Activated CD8-positive, alpha-beta T cell treated with anti-CD3 and anti-CD28 coated beads, Interleukin-2, amount 10 ng/mL, durations not matched to agents 7 days and 5 days (primary cell): ENCODE measurements at places on chromosomes 3 and 15. TPM values are rescaled to one million over a fixed set of nuclear protein-coding genes. Genes with fewer than 3 reads are reported as not detected.

SEMA3G gene
- 0.13 TPM for total RNA-seq

PLAAT1 gene
- total RNA-seq, result not detected

GUCA1C gene
- not detected for total RNA-seq

C3orf85 gene
- not detected for total RNA-seq

HIGD2B gene
- 0.24 TPM for total RNA-seq

CFAP44 gene
- 4.1 TPM for total RNA-seq

GADL1 gene
- total RNA-seq, result not detected

FOXP1 gene
- total RNA-seq, result 120 TPM

CFAP91 gene
- not detected for total RNA-seq

GP5 gene
- 1.4 TPM for total RNA-seq

GRCh38 chr3:178310949-178311348 lies 225.3 kb upstream of the KCNMB2 start:
- no peaks in the 10 kb centered on the region for H3K4me1 ChIP-seq
- no peaks in the 10 kb centered on the region for H3K27me3 ChIP-seq
- H3K27ac ChIP-seq, result no peak overlapping the region
- no peaks in the 10 kb centered on the region for H3K36me3 ChIP-seq

DNA sequence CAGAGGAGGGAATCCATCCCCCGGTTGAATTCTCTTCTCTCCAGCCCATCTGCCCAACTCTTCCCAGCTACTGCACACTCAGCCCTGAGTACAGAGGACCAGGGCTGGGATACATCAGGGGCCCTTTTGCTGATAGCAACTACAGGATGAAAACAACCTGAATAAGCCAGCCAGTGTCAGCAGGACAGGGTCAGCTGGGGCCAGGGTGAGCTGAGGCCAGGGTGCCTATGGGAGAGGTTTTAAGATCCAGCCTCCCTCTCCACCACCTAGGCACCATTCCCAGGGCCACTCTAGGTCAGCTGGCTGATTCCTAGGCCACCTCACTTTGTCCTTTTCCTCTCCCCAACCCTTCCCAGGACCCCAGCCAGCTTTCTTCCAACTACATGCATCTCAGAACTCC lies 83.8 kb downstream of the MRPL46 start:
- DNase-seq, result no peak
- H3K4me1 ChIP-seq, result no peaks in the 10 kb centered on the region
- no peak overlapping the region for H3K27ac ChIP-seq
- no peak overlapping the region for H3K4me3 ChIP-seq

DNA sequence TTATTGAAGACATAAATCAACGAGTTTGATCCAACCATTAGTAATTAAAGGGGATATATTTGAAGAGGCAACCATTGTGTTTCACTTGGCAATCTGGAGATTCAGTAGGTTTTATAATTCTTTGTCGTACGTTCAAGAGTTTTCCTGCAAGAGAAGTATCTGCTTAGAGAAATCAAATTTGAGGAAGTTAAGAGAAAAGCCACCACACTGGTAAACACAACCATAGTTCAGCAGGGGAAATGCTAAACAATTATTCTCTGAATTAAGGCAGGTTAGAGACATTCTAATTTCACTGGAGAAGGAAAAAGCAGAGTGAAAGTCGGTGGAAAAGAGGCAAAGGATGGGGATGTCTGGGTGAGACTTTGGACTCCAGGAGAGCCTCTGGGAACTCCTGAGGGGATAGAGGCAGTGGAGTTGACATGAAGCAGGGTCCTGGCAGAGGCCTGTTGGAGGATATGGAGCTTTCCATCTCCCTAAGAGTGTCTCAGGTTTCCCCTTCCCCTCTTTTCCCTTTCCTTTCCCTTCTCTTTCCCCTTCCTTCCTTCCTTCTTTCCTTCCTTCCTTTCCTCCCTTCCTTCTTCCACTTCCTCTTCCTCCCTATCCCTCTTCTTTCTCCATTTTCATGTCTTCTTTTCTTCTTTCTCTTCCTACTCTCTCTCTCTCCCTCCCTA lies 26.5 kb downstream of the SPINK8 start:
- peaks cover 4% of the 10 kb centered on the region for H3K36me3 ChIP-seq
- peaks cover 32% of the 10 kb centered on the region for H3K27me3 ChIP-seq
- no peak overlapping the region for H3K4me3 ChIP-seq
- H3K27ac ChIP-seq, result no peak overlapping the region

DNA sequence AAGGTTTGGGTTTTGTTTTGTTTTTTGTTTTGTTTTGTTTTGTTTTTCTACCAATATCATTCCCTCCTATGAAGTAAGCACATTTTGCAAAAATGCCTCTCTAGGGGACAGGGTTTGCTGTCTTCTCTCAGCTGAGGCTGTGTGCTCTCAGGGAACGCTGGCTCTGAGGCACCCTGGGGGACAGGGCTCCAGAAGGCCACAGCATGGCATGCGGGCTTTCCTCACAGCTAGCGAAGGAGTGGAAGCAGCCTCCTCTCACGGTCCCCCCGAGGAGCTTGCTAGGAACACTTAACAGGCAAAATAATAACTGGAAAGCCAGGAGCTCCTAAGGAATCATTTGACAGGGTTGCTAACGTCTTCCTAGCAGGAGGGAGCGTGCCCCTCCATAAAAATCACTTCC lies 227.7 kb upstream of the ST8SIA2 start:
- H3K4me3 ChIP-seq, result no peak overlapping the region
- H3K27me3 ChIP-seq, result no peaks in the 10 kb centered on the region
- no peak for DNase-seq
- H3K27ac ChIP-seq, result no peak overlapping the region
- H3K4me1 ChIP-seq, result peaks cover 7% of the 10 kb centered on the region

DNA sequence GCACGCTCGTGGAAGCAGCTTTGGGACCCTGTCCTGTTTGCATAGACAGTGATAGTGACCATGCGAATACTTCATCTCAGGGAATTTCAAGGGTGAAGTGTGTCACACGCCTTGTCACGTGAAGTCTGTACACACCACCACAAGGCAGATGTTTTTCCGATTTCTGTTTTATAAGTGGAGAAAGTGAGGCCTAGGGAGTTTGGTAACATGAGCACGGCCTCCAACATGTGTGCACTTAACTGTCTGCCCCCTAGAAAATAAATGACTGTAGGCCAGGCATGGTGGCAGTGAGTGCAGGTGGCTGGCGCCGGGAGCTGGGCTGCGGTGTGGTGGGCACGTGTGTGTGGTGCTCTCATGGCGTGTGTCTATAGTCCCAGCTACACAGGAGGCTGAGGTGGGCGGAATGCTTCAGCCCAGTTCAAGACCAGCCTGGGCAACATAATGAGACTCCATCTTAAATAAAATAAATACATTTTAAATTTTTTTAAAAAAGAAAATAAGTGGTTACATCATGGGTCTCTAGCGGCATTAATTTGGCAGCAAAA lies 42.0 kb downstream of the WHAMM start:
- H3K27me3 ChIP-seq, result no peaks in the 10 kb centered on the region
- no peaks in the 10 kb centered on the region for H3K36me3 ChIP-seq
- peaks cover 32% of the 10 kb centered on the region for H3K4me1 ChIP-seq
- DNase-seq, result no peak
- H3K27ac ChIP-seq, result no peak overlapping the region

DNA sequence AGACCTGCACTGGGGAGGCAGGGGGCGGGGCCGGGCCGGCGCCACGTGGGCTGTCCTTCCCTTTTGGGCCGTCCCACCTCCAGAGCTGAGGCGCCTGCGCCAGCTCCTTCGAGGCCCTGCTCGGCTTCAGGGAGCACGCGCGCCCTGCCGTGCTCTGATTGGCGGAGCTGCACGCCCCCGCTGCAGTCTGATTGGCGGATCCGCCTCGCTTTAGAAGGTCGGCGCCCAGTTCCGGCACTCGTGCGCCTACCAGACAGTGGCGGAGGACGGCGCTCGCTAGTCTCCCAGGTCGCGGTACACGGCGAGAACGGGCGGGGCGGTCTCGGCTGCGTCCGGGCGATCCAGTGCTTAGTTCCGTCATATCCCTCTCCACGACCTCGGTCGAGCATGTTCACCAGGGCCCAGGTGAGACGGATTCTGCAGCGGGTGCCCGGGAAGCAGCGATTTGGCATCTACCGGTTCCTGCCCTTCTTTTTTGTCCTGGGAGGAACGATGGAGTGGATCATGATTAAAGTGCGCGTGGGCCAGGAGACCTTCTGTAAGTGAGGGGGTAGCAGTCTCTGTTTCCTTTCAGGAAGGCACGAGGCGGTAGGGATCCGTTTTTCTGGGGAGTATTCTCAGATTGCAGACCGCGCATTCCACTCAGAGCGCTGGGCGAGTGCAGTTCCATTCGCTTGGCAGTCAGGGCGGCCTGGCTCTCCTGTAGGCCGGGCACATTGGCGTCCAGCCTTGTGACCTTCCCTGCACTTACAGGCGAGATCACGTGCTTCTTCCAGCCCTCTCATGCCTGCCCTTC lies at the start of gene UQCC5:
UQCC5 (plus strand) TSS at position 237 of the 796 bp plus-strand sequence; CDS start at position 388, 151 bp downstream.
- peaks cover 30% of the 10 kb centered on the region for H3K36me3 ChIP-seq
- H3K4me3 ChIP-seq, result peak within 1 kb of the TSS; percentile 97
- peaks cover 61% of the 10 kb centered on the region for H3K4me1 ChIP-seq
- DNase-seq, result peak; percentile 98

DNA sequence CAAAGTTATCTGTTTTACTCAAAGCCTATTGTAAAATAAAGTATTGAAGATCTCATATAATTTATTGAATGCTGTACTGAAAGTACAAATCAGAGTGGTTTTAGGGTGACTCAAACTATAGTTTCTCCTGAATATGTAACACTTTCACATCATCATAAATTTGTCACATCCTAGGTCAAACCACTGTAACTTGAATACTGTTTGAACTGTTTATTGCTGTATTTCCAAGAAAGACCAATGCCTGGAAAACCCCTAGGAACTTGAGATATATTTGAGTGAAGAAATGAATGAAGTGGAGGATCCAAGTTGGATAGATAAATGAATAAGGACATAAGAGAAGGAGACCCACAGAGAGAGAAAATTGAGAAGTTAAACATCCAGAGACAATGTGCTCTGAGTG lies 348.2 kb downstream of the GRM7 start:
- H3K36me3 ChIP-seq, result no peaks in the 10 kb centered on the region
- H3K4me1 ChIP-seq, result no peaks in the 10 kb centered on the region
- no peaks in the 10 kb centered on the region for H3K27me3 ChIP-seq
- no peak overlapping the region for H3K4me3 ChIP-seq
- DNase-seq, result no peak
- H3K27ac ChIP-seq, result no peak overlapping the region

DNA sequence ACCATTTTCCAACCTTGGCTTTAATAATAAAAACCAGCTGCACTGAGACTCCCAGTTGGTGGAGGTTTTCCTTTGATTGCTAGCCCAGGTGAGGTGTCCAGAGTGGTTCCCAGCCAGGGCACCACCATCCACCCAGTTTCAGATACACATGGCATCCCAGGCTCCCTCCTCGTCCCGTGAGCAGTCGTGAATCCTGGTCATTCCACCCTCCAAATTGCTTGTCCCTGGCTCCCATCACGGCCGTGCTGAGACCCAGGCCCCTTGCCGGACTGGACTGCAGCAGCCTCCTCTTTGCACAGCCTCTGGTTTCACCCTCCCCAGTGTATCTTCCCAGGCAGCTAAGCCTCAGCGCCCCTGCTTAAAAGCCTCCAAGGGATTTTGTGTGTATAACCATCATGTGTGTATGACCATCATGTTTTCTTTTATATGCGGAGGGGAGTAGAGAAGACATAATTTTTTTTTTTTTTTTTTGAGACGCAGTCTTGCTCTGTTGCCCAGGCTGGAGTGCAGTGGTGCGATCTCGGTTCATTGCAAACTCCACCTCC lies 106.3 kb downstream of the ETFA start:
- H3K27ac ChIP-seq, result no peak overlapping the region
- DNase-seq, result no peak
- no peak overlapping the region for H3K4me3 ChIP-seq
- H3K27me3 ChIP-seq, result no peaks in the 10 kb centered on the region

DNA sequence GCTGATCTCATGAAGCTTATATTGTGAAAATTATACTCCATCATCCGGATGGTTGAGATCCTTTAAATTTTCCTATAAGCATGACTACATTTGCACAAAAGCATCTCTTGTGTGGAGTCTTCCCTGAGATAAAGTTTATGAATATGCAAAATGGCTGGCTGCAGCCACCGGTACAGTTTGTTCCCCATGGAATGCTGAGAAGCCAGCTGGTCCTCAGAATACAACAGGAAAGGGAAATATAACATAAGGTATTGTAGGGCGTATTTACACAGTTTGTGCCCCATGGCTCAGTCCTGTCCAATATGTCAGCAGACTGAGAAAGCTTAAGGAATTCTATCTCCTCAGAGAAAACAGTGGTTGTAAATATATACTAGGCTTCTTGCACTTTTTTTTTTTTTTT lies 468.6 kb downstream of the CNTN6 start:
- H3K27ac ChIP-seq, result no peak overlapping the region
- no peaks in the 10 kb centered on the region for H3K27me3 ChIP-seq
- no peaks in the 10 kb centered on the region for H3K36me3 ChIP-seq
- H3K4me1 ChIP-seq, result no peaks in the 10 kb centered on the region
- no peak for DNase-seq

- no peaks in the 10 kb centered on the region for H3K27me3 ChIP-seq
- H3K27ac ChIP-seq, result peak overlapping the region; percentile 31
- H3K4me3 ChIP-seq, result no peak overlapping the region
- H3K36me3 ChIP-seq, result peaks cover 46% of the 10 kb centered on the region
- peaks cover 67% of the 10 kb centered on the region for H3K4me1 ChIP-seq
- DNase-seq, result no peak
Measured at GRCh38 chr3:47012342-47013230, 33.1 kb downstream of the NBEAL2 start.

DNA sequence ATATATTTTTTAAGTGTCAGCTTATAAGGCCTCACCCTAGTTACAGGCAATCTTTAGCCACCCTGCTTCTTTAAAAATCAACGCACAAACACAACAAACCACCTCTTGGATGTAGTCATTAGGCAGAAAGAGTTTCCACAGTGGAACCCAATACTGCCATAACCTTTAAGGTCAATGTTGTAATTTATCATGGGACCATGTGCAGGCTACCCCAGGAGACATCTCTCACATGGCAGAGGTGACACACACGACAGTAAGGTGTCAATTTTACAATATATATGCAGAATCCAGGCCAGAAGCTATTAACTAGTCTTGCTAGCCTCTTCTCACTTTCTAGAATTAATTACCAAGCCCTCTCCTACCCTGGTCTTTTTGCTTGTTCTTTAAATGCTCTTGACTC lies 336.5 kb downstream of the MAGI1 start:
- H3K4me1 ChIP-seq, result no peaks in the 10 kb centered on the region
- H3K27me3 ChIP-seq, result no peaks in the 10 kb centered on the region
- H3K27ac ChIP-seq, result no peak overlapping the region
- no peaks in the 10 kb centered on the region for H3K36me3 ChIP-seq

DNA sequence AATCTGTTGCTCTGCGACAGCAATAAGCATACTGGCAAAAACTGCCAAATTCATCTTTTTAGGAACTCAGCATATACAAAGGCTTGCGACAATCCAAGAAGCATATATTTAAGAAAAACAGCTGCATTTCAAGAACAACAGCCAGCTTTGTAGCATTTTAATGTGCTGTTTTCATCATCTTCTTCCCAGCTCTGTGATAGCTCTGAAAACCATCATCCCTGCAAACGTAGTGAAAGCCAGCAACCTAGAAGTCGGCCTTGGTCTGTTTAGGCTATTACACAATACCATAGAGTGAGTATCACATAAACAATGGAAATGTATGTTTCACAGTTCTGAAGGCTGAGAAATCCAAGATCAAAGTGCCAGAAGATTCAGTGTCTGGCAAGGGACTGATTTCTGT lies 187.5 kb downstream of the NAALADL2 start:
- H3K4me1 ChIP-seq, result no peaks in the 10 kb centered on the region
- no peak for DNase-seq
- H3K27ac ChIP-seq, result no peak overlapping the region
- no peak overlapping the region for H3K4me3 ChIP-seq
- H3K27me3 ChIP-seq, result no peaks in the 10 kb centered on the region
